ENCODE measurements at places on chromosomes 1 and 21.

GRCh38 chr1:101435831-101436511, 199.2 kb downstream of the S1PR1 start:
- no peak for DNase-seq

- no peak for DNase-seq
Measured at GRCh38 chr1:60037669-60038068, 35.9 kb downstream of the C1orf87 start.

DNA sequence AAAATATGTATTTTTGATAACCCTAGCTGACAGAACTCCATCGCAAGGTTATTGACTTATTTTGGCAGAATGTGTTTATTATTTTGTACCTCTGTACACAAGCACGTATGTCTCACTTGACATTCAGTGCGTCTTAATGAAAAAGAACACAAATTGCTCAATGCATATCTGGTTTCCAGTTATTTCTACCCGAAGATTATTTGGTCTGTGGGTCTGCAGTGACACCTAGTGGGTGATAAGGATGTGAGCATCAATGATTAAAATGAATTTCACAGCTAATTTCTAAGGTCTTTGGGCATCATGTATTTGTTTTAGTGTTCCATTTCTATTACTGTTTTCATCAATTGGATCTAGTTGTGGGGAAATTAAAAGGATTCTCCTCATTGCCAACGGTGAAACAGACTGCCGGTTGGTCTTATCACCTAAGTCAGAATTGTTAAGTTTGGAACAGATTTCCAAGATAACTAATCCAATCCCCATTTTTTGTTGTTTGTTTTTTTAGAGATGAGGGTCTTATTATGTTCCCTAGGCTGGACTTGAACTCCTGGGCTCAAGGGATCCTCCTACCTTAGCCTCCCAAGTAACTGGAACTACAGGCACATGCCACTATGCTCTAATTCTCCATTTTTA, 13.9 kb downstream of the DDX20 start:
- peak; percentile 3 for DNase-seq

- no peak for DNase-seq
Measured at GRCh38 chr1:184082541-184083415, 31.2 kb downstream of the TSEN15 start.

DNA sequence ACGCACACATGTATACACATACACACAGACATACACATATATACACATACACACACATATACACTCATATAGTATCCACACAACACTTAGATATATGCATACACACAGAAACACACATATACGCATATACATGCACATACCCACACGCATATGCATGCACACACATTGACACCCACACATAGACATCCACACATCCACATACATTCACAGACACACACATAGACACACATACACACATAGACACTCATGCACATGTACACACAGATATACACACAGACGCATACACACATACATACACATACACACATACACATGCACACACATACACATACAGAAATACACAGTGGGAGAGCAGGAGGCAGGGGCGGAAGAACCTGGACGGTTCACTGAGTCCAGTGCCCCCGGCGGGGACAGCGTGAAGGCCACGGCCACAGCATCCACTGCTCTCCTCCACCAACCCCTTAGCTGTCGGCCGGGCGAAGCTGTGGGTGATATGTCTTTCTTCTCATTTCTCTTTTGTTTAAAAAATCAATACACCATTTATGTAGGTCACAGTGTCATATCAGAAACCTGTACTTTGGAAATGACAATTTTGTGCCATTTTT, 2.8 kb upstream of the C1QB start:
- no peak for DNase-seq

DNA sequence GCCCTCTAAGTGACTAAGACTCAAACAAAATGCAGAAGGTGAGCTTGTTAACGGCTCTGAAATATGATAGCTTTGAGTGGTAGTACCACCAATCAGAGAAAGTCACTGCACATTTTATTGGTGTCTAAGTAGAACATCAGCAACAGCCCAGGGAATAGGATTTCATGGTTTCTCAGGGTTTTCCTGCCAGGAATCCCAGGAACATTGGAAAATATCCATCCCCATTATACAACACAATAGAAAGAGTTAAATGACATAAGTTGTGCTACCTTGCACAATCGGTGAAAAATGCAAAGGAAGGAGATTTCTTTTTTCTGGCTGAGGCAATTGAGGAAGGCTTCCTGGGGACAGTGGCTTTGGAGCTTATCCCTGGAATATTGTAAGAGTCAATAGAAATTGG, 283.1 kb downstream of the HLX start:
- no peak for DNase-seq

DNA sequence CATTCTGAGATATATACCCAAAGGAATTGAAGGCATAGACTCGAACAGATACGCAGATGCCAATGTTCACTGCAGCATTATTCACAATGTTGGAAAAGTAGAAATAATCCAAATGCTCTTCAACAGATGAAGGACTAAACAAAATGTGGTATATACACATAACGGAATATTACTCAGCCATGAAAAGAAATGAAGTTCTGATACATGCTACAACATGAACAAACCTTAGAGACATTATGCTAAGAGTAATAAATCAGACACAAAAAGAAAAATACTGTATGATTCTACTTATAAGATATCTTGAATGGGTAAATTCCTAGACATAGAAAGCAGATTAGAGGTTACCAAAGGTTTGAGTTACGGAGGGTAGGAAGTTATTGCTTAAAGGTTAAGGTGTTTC, 57.9 kb downstream of the SLC25A24 start:
- no peak for DNase-seq

DNA sequence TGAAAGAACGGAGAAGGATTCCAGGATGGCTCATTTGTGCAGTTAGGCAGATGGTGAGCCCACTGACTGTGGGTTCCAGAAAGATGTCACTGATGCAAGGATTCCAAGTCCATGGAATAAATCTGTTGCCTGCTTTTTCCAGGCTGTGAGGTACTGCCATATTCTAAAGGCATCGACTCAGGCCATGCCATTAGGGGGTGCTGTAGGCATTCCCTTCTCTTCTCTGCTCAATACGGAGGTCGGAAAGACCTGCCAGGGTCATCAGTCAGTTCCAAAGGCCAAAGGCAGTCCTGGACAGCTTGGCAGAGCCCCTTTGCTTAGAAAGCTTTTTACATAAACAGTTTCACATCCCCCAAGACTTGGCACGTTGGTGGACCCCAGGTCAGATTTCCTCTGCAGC, 31.7 kb upstream of the TMEM125 start:
- no peak for DNase-seq

- DNase-seq: no peak
Measured at GRCh38 chr1:86061551-86061990, 95.0 kb downstream of the COL24A1 start.

DNA sequence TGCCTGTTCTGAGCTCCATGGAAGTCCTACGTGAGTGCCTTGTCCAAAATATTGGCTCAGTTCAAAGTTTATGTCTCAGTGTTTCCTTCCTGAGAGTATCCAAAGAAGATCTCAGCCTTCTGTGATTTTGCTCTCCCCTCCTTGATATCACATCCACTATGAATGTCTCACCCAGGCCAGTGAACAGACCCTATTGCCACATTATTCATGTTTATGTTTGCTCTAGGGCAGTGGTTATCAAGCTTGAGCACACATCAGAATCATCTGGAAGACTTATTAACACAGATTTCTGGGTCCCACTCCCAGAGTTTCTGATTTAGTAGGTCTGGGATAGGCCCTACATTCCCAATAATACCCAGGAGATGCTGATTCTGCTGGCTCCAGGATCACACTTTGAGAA, 145.0 kb upstream of the FGGY start:
- no peak for DNase-seq

GRCh38 chr1:14182856-14183255, 415.6 kb upstream of the KAZN start:
- DNase-seq: no peak

DNA sequence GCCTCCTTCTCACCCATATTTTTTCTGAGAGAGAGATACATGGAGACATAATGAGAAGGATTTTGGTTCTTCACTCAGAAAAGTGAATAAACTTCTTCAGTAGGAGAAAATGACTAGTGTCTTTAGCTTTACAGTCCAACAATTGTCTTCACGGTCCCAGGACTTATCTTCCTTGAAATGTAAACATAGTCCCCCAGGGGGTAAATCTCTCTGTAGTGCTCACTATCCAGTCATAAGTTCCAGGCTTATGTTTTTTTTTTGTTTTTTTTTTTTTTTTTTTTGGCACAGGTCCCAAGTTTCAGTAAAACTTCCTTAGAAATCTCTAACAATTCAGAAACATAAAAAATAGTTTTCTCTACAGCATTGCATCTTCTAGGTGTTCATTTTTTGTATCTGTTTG, 890.2 kb upstream of the B3GALT2 start:
- DNase-seq: no peak

DNA sequence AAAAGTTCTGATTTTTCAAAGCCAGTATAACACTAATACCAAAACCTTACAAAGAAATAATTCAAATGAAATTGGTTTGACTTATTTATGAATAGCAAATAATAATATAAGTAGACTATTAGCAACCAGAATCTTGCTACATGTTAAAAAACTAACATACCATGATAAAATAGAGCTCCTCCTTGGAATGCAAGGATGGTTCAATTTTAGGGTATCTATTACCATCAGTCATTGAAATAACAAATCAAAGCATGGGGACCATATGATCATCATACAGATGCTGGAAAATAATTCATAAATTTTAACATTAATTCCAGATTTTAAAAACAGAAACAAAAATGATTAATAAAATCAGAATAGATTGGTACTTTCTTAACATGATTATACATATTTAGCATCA, 66.3 kb downstream of the RRAGC start:
- DNase-seq: no peak

DNA sequence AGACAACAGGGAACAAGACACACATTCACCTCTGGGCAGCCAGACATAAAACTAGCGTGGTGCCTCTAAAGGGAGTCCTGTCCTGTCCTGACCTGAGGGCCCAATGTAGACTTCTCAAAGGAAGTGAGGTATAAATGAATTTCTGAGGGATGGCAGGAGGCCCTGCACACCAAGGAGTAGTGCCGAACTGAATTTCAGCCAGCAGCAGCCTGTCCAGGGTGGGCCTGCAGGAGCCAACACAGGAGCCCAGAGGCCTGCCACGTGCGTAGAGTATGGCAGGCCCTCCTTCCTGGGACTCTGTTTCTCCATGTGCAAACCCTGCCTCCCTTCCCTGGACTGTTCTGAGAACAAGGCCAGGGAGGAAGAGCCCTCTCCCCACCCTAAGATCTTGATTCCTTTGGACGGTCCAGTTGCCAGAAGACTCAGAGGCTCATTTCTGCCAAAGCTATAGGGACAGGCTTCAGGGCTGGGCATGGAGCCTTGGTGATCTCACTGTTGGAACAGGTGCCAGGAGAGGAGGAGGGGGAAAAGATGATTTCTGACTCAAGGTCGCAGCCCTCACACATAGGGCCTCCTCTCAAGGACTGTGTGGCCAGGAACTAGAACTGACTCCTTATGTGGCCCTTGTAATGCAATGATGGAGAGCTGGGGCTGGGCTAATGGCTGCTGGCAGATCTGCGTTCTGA, 1.8 kb upstream of the FABP3 start:
- DNase-seq: no peak

DNA sequence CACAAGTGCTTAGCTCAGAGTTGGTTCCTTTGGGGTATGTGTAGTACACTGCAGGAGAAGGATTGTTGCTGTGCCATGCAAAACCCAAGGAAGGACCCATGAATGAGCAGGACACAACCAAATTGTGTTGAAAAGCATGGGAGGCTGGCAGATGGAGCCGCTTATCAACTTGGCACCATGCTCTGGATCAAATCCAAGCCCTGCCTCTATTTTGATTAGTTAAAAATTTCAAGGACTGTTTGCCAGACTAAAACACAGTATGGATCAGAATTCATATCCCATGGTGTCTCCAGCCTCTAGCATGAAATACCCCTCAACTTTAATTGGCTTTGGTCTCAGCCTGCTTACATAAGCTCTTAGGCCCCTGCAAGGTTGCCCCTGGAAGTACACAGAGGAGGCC, 27.8 kb downstream of the CCDC185 start:
- no peak for DNase-seq

- DNase-seq: no peak
Measured at GRCh38 chr1:163834778-163835177, 513.0 kb downstream of the NUF2 start.

- no peak for DNase-seq
Measured at GRCh38 chr1:206102292-206102936, 14.8 kb downstream of the AVPR1B start.

DNA sequence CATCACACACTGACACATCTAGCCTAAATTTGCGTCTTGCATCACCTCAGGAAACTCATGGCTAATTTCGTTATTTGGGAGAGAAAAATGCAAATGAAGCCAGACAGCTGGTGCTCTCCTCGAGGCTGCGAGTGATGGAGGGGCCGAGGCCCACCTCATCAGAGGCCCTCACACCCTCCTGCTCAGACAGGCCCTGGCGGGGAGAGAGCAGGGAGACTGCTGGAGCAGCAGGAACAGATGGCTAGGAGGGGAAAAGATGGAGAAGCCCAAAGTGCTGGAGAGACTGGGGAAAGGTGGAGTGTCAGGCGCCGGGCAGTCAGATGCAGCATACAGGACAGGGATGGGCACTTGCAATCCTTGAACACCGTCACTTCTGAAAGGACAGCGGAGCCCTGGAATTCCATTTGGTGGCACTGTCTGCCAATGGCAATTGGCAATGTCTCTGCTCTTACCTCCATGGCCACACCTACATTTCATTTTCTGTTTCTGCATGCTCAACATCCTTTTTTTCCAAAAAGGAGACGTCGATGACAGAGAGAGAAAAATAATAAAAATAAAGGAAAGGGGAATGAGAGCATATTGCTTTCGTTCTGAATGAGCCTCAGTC, 286.2 kb downstream of the SPATA17 start:
- no peak for DNase-seq

GRCh38 chr1:43853161-43853921, 80.3 kb upstream of the ARTN start:
- no peak for DNase-seq

- no peak for DNase-seq
Measured at GRCh38 chr1:151401125-151401788, 1.9 kb downstream of the PSMB4 start.

DNA sequence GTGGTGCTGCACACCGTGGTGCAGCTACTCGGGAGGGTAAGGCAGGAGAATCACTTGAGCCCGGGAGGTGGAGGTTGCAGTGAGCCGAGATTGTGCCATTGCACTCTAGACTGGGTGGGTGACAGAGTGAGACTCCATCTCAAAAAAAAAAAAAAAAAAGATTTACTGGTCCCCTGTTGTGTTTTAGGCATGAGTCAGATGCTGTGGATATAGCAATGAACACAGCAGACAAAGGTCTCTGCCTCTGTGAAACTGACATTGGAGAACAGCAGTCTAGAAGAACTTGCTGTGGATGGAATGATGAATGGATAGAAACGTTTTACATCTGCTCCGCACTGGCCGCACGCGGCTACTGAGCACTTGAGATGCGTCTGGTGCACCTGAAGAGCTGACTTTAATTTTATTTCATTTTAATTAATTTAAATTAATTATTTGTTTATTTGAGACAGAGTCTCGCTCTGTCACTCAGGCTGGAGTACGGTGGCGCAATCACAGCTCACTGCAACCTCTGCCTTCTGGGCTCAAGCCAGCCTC, 24.5 kb upstream of the EPHA2 start:
- DNase-seq: no peak
